ENCODE measurements at places on chromosomes 12 and 14.

GRCh38 chr14:19801118-19801464, 2.5 kb upstream of the OR4N2 start:
- no peak for DNase-seq

- DNase-seq, result no peak
Measured at GRCh38 chr14:80930836-80931389, 10.6 kb downstream of the CEP128 start.

DNA sequence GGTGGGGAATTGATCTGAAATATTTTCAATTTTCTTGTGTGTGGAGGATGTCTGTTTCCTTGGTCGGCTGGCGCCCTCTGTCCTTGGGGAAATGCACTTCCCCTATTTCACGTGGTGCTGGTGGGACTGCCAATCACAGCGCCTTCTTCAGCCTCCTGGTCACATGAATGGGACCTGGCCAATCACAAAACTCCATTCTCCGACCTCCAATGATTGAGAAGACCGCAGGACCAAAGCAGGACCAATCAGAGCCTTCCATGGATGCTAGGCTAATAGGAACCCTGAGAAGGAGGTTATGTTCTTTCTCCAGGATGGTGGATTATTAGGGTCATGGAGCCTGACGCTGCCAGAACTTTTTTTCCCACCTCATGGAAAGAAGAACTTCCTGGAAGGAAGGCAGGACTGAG, 188.7 kb downstream of the TTC8 start:
- DNase-seq, result peak; percentile 19

DNA sequence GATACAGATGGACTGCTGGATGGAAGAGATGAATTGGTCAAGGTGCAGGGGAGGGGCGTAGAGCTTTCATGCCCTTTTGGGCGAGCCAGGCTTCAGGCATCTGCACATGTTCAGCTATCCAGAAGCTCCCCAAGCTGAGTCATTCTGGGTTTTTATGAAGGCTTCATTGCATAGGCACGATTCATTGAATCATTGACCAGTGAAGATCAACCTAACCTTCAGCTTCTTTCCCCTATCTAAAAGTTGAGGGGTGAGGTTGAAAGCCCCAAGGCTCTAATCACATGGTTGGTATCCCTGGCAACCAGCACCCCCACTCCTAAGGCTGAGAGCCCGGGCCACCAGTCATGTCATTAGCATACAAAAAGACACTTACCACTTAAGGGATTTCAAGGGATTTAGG, 36.3 kb downstream of the RPS29 start:
- DNase-seq, result no peak

DNA sequence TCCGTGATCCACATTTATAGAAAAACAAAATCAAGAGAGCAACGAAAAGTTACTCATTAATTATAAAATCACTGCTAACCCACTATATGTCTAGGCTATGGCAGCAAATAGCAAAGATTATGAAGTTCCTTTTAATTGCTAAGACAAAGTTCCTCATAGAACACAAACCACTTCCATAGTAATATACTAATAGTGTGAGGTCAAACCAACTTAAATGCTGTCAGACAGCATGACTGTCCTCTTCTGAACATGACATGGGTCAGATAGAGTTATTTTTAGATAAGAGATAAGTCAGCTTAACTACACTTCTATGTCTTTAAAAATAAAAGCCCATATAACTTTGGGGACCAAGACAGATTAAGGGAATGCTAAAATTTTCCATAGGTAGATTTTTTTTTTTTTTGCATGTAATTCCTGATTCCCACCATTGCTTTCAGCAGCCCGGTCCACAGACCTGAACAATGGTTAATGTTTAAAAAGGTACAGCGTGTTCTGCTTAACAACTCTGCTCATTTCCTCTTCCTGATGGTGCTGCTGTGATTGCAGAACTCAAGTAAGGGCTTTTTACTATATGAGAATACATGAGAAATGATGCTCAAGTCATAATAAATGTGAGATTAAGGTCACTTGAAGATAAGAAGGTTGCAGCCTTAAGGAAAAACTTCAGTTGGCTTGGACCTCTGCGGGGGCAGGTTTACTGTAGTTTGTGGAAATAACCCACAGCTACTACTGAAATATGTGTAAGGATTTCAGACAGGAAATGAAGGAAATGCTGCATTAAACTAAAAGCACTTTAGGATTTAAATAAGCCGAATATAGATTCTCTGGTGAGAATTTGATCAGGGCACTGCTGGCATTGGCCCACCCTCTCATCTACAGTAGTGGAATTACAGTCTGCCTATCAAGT, 37.7 kb upstream of the DUSP6 start:
- no peak for DNase-seq

DNA sequence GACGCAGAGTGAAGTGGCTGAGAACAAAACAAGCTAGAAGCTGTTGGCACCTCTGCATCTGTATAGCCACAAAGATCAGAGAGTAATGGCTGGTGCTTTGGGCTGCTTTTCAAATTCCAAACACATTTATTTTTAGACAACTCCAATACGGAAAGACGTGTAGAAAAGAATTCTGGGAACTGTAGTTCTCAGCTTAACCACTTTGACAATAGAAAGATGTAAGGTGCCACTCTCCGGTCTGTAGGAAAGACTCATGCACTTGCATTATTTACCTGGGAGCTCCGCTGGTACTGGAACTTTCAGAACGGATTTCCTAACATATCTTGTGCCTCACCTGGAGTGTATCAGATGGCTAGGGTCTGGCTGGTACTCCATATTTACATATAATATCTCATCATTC, 1.8 kb upstream of the OR4K2 start:
- no peak for DNase-seq

- DNase-seq, result no peak
Measured at GRCh38 chr12:46965137-46965536, 114.3 kb upstream of the PCED1B start.

- DNase-seq, result no peak
Measured at GRCh38 chr14:54803926-54804537, 98.6 kb downstream of the GCH1 start.

DNA sequence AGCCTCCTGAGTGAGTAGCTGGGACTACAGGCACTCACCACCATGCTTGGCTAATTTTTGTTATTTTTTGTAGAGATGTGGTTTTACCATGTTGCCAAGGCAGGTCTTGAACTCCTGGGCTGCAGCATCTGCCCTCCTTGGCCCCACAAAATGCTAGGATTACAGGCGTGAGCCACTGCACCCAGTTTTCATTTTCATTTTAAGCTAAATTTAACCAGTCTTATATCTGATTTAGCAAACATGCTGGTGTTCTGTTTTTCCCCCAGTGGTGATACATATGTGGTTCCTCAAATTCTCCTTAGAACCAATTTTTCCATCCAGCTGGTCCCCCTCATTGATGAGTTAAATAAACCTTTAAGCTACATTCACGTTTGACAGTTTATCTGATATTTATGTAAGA, 43.8 kb upstream of the BICD1 start:
- DNase-seq, result no peak

GRCh38 chr12:119601877-119602733, 8.5 kb downstream of the TMEM233 start:
- DNase-seq, result no peak
